ENCODE measurements at places on chromosomes 2 and 18.
A peak's percentile ranks its signal among the peaks of the same experiment; 100 is the strongest.

DNA sequence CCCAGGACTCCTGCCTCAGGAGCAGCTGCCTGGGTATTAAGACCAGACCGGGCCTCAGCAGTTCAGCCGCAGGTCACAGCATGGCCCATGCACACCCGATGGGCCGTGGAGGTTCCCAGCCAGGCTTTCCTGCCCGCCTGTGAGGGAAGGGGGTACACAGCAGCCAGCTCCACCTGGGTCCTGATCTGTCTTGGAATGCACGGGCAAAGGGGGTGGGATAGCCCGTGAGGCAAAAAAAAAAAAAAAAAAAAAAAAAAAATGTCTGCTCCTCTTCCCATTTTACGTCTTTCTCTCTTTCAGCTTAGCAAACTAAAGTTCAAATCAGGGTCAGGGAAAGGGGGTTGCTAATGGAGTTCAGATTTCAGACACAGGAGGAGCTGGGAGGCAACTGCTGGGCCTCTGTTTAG is 385.2 kb downstream of the TNS1 start:
- no peak for DNase-seq

DNA sequence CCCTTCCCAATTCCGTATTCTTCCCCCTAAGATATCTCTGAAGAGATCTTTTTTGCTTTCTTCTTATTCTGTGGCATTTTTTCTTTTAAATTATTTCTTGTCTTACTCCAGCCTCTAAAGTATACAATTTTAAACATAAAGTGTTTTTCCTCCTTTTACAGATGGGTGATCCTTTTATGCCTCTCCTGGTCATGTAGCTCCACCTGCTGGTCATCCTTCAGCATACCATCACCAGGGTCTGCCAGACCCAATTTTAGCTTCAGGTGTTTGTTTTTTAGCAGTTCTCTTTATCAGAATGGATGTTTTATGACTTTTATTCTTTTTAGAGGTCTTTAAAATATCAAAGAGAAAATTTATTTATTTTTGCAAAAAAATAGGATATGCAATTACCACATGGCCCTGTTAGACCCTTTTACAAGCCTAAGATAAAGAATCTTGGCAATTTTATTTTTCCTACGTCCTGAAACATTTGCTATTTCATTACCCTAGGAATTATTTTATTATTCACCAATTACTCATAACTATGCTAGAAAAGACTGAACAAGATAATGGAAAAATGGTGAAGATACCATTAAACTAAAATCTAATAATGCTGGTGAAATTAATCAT is 55.5 kb downstream of the PIGN start:
- peak; percentile 67 for DNase-seq

DNA sequence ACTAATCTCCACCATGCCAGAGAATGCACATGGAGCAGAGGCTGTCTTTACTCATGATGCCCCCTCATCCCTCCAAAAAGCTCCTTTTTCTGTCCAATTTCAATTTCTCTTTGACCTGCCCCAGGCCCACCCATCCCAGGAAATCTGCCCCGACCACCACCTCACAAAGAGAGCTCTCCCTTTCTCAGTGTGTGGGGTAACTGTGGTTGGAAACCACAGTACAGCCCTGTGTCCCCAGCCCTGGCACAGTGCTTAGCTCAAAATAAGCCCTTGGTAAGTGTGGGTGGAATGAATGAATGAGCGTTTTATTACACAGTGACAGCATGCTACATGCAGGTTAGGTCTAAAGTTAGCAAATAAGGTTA is 43.7 kb upstream of the CAB39 start:
- no peak for DNase-seq

DNA sequence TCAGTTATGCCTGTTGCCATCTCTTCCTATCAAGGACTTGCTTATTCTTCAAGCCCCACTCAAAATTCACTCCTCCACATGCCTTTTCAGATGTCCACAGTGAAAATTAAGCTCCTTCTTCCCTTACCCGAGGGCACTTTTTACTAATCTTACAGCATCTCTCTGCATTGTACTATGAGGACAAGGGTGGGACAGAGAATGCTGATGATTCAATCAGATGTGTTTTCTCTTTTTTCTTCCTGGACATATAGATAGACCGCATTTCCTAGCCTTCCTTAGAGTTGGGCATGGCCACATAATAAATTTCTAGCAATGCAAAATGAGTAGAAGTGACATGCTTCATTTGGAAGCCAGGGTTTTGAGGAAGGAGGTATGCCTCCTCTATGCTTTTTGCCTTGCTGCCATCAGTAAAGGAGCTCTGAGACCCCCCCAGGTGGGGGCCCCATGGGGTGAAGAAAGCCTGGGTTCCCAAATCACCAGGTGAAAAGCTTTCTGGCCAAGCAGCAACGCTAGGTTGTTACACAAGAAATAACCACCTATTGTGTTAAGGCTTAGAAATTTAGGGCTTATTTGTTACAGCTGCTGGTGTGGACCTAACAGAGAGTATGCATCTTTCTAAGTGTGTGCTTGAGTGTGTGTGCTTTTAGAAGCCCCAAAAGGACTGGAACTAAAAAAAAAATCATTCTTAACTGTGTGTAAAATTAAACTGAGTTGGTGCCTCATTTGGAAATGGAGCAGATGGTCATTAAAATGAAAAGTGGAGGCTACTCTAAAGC is 424.5 kb downstream of the STK39 start:
- no peak for DNase-seq

- no peak for DNase-seq
Measured at GRCh38 chr2:35339211-35339610, 1016.4 kb upstream of the CRIM1 start.

- no peak for DNase-seq
Measured at GRCh38 chr2:16091576-16092282, 151.4 kb downstream of the MYCN start.

- DNase-seq: no peak
Measured at GRCh38 chr2:61834893-61835292, 19.0 kb downstream of the FAM161A start.

GRCh38 chr2:136407117-136407951 is 289.4 kb upstream of the CXCR4 start:
- DNase-seq: no peak

Measured in endothelial cell (in vitro differentiated cells).